Activated T-helper 2 cell treated with anti-CD3 and anti-CD28 coated beads, Interferon-gamma antibody, Interleukin-2, Interleukin-4, amounts not matched to agents 10 μg/mL and 5 μg/mL and 100 μg/mL, durations not matched to agents 14 hours and 24 hours and 36 hours (primary cell): ENCODE measurements at places on chromosomes 3 and 15. TPM values are rescaled to one million over a fixed set of nuclear protein-coding genes. Genes with fewer than 3 reads are reported as not detected.
A peak's percentile ranks its signal among the peaks of the same experiment; 100 is the strongest.

GRCh38 chr3:187828579-187829452 is 83.5 kb upstream of the BCL6 start:
- H3K36me3 ChIP-seq, result peaks cover 3% of the 10 kb centered on the region
- no peak overlapping the region for H3K27ac ChIP-seq
- H3K4me1 ChIP-seq, result peaks cover 30% of the 10 kb centered on the region
- no peak for DNase-seq
- H3K27me3 ChIP-seq, result no peaks in the 10 kb centered on the region

DNA sequence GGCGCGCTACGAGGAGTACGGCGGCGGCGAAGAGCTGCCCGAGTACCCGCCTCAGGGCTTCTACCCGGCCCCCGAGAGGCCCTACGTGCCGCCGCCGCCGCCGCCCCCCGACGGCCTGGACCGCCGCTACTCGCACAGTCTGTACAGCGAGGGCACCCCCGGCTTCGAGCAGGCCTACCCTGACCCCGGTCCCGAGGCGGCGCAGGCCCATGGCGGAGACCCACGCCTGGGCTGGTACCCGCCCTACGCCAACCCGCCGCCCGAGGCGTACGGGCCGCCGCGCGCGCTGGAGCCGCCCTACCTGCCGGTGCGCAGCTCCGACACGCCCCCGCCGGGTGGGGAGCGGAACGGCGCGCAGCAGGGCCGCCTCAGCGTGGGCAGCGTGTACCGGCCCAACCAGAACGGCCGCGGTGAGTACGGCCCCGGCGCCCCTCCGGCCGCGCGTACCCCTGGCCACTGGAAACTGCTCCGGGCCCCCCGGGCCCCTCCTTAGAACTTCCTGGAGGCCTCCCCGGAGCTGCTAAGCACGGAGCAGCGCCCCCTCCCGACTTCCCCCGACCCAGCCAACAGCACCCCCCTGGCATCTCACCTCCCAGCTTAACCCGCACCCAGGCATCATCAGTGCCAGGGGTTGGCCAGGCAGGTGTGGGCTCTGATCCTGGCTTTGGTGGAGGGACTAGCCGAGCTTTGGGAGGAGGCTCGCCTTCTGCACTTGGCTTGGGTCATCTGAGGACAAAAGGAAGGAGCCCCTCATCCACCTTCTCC is 1.4 kb downstream of the LOXL1 start:
- peak; percentile 57 for DNase-seq
- peak overlapping the region; percentile 69 for H3K4me3 ChIP-seq
- H3K27ac ChIP-seq, result no peak overlapping the region
- H3K4me1 ChIP-seq, result peaks cover 20% of the 10 kb centered on the region
- H3K36me3 ChIP-seq, result no peaks in the 10 kb centered on the region

PTPRG gene
- 5.1 and 5.3 TPM in 2 replicates for total RNA-seq

GRCh38 chr15:66085128-66085527 is 168.4 kb downstream of the MEGF11 start:
- no peak overlapping the region for H3K4me3 ChIP-seq
- no peak overlapping the region for H3K27ac ChIP-seq
- no peak for DNase-seq
- H3K36me3 ChIP-seq, result no peaks in the 10 kb centered on the region

EPHA6 gene
- total RNA-seq, result not detected in 2 replicates

DNA sequence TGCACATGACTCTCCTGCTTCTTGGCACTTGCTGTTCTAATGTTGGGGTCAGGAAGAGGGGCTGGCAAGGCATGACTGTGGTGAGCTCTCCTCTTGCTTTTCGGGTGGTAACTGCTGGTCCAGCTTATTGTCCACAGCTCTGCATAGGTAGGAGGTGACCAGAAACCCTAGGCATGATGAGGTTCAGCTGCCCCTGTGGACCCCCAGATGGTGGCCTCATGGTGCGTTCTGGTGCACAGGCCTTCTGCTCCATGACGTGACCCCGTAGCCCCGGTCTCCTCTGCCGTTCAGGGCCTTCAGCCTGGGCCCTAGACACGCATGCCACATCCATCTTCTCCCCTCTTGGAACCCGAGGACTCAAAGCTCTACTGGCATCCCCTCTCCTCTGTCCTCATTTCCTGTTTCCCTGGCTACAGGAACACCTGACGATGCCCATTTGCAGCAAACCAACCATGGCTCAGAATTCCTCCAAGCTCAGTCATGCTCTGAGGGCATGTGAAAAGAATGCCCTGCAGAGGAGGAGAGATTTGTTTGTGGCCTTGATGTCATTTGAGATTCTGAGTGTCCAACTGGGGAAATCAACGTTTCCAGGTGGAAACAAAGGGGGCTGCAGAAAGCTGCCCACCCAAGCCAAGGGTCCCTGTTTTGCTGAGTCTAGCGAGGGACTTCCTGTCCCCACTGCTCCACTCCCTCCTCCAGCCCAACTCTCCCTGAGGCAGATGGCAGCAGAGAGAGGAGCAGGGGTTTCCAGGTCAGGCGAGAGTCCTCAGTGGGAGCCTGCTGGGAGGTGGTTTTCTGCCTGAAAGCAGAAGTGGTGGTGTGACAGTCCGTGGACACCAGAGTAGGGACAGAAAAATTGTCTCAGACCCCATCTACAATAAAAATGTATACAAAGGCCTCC is 198.7 kb upstream of the LYSMD4 start:
- peaks cover 20% of the 10 kb centered on the region for H3K27me3 ChIP-seq
- no peak overlapping the region for H3K4me3 ChIP-seq
- no peak overlapping the region for H3K27ac ChIP-seq
- DNase-seq, result no peak
- H3K36me3 ChIP-seq, result no peaks in the 10 kb centered on the region
- peaks cover 10% of the 10 kb centered on the region for H3K4me1 ChIP-seq

DNA sequence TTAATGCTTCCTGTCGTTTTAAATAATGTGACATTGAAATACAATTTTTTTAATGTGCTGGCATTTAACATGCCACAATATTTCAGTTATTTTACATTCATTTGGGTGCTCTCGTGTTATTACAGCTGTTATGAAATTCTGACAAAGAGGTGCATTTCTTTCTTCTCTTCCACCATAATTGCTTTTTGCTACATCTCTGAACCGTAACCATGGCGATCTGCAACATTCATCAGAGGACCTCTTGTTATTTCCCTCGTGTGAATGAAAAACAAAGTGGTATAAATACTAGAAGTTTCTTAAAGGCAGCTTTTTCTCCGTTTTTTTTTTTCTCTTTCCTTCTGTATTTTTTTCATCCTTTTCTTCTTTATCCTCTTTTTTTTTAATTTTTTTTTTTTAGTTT is 316.4 kb downstream of the MCTP2 start:
- no peaks in the 10 kb centered on the region for H3K36me3 ChIP-seq
- H3K4me3 ChIP-seq, result no peak overlapping the region
- H3K27ac ChIP-seq, result no peak overlapping the region
- H3K4me1 ChIP-seq, result no peaks in the 10 kb centered on the region
- no peak for DNase-seq
